Activated naive CD8-positive, alpha-beta T cell treated with anti-CD3 and anti-CD28 coated beads, Interleukin-2, amount 50 U/mL, for 24 hours (primary cell): ENCODE measurements at places on chromosomes 12 and 14.

DNA sequence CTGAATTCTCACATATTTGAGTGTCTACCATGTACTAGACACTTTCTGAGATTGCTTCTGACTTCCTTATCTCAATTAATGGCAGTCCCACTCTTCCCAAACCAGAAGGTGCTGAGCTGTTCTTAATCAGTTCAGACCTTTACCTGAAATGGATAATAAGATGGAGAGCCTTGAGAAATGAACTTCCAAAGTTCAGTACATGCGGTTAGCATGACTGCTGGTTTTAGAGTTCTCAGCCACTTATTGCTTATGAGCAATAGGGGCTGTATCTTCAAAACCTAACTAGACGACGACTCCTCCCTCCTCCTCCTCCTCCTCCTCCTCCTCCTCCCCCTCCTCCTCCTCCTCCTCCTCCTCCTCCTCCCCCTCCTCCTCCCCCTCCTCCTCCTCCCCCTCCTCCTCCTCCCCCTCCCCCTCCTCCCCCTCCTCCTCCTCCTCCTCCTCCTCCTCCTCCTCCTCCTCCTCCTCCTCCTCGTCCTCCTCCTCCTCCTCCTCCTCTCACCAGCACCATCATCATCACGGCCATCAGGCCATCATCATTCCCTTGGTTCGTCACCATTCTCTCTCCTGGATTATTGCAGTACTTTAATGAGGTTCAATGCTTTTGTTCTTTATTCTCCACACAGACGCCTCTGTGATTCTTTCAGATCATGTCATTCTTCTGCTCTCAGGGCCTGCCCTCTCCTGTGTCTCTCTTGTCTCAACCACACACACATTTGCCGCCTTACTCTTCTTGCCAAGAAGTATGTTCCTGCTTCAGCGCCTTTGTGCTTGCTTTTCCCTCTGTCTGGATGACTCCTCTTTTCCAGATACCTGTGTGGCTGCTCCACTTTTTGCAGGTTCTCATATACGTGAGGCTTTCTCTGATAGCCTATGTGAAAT, 2.7 kb downstream of the PCNX1 start:
- DNase-seq = no peak

DNA sequence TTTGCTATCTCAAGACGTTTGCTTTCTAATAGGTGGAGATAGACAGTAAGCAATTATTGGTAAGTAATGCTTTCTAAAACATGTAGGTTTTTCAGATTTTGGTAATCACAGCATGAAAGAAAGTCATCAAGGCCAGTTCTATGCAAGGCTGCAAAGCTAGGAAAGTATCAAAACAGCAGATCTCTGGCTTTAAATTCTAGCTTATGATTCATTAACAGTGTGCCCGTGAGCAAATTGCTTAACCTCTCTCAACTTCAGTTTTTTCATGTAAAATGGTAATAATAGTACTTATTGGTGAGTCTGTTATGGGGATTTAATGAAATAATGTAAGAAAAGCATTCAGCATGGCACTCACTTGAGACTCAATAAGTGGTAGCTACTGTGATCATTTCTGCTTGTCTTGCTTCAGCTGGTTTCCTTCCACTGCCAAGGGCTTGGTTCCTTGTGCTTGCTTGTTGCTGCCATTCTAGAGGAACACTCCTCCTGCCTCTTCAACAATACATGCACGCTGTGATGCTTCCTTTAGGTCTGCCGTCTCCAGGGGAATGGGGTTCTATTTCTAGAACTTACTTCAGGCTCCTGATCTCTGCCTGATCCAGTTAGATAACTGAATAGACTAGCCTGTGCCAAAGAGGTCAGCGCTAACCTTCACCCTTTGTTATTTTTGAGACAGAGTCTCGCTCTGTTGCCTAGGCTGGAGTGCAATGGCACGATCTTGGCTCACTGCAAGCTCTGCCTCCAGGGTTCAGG, 88.4 kb downstream of the CAND1 start:
- no peak for DNase-seq

- DNase-seq = no peak
Measured at GRCh38 chr14:29971101-29971500, 43.5 kb upstream of the PRKD1 start.

DNA sequence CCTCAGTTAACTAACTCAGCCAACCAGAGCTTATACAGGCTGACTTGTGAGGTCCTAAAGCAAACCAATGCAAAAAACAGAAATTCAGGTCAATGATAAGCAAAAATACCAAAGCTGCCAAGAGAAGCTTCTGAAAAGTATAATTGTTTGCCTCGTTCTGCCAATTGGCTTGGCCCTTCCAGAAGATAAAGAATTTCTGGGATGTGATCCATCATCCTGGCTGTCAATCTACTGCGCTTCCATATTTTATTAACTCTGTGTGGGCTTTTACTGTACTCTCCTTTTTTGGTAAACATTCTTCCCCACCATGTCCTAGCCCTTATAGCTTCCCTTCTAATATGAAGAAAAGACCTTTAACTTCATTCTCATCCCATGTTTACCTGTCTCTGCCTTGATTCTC, 387.9 kb downstream of the TMEM117 start:
- DNase-seq = no peak
